ENCODE measurements at places on chromosomes 13 and 19. TPM values are rescaled to one million over a fixed set of nuclear protein-coding genes. Genes with fewer than 3 reads are reported as not detected.
A peak's percentile ranks its signal among the peaks of the same experiment; 100 is the strongest.

Gene CFAP97D2
- not detected for polyA plus RNA-seq

Gene CPT1C
- 26.0 TPM for polyA plus RNA-seq

Gene DACT3
- polyA plus RNA-seq, result 7.1 TPM

Gene CEACAM1
- polyA plus RNA-seq, result 0.11 TPM

Gene TINCR
- 0.07 TPM for polyA plus RNA-seq

Gene C5AR1
- polyA plus RNA-seq, result 0.42 TPM

Gene KIRREL2
- polyA plus RNA-seq, result not detected

Gene MAG
- polyA plus RNA-seq, result not detected

Gene DAND5
- not detected for polyA plus RNA-seq

Gene NCAN
- polyA plus RNA-seq, result not detected

Gene CATSPERD
- polyA plus RNA-seq, result not detected

Gene GAMT
- 43.7 TPM for polyA plus RNA-seq

DNA sequence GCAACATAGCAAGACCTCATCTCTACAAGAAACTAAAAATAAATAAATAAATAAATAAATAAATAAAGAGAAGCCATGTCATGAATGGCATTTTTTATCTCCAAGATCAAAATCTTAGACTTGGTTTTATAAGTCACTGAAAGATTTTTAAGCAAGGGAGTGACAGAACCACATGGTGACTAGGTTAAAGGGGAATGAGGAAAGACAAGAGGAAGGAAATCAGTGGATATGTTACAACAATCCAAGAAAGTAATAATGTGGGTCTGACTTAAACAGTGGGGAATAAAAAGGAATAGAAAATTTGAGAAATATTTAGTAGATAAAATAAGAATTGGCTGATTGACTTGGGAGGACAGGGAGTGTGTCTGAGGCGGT lies 18.8 kb upstream of the MED4 start:
- DNase-seq, result no peak

DNA sequence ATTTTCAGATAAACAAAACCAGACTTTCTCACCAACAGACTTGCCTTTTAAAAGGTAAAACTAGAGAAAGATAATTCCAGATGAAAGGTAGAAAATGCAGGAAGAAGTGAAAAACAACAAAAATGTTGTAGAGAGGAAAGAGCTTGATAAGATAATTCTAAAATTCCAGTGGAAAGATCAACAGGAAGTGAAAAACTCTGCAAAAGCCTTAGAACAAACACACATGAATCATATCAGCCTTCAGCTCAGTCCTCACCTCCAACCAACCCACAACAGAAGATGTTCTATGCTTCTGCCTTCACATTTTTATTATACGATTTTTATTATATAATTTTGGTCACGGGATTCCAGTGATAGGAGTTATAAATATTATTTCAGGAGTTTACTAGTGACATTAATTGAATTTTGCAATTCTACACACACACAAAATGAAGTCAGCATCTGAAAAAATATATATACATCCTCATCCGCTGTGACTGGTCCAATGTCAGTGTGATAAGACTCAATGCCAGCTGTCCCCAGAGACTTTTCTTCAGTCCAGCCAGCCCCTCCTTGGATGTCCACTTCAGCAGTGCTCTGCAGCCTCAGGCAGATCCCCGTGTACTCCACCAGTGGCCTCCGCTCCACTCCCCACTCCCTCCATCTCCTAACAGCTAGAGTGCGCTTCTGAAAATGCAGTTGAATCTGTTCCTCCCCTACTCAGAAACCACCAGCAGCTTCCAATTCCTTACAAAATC lies 57.9 kb downstream of the GADD45B start:
- no peak for DNase-seq

DNA sequence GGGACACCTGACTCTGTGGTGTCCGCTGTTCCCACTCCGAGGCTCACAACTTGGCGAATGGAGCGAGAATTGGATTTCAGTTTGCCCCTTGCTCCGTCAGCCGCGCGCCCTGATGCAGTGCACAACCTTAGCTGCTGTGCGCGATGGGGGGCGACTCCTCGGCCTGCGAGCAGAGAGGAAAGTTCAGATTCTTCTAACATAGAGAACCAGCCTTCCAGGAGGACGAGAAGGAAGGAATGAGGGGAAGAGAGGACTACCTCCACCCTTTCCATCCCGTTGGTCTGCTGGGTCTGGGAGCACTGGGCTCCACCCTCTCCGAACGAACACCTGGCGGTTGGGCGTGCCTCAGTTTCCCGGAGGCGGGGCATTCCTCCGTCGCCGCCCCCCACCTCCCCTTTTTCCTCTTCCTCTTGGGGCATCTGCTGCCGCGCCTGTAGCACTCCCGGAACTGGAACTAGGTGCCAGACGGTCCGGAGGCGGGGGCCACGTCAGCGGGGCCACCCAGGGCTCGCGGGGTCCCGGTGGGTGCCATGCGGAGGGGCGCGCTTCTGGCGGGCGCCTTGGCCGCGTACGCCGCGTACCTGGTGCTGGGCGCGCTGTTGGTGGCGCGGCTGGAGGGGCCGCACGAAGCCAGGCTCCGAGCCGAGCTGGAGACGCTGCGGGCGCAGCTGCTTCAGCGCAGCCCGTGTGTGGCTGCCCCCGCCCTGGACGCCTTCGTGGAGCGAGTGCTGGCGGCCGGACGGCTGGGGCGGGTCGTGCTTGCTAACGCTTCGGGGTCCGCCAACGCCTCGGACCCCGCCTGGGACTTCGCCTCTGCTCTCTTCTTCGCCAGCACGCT lies at the start of gene KCNK6:
KCNK6 (plus strand) TSS at position 425 of the 838 bp plus-strand sequence; CDS start at position 531, 106 bp downstream.
- no peak for DNase-seq

- no peak for DNase-seq
Measured at GRCh38 chr13:20473139-20473538, 52.5 kb downstream of the CRYL1 start.

GRCh38 chr13:39804332-39805210 lies 149.1 kb downstream of the COG6 start:
- no peak for DNase-seq

DNA sequence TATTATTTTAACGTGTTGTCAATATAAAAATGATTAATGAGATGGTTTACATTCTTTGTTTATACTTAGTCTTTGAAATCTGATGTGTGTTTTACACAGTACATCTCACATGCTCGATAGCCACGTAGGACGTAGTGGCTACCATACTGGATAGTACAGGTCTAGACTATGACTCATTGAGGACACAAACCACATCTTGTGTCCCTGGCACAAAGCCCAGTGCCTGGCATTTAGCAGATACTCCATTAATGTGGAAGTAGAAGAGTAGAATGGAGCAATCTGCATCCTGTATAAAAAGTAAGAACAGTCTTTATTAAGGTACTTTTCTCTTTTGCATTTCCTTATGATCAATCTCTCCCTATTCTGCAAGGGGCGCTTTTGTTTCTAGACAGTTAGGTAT lies 49.0 kb upstream of the FRY start:
- peak; percentile 81 for DNase-seq

DNA sequence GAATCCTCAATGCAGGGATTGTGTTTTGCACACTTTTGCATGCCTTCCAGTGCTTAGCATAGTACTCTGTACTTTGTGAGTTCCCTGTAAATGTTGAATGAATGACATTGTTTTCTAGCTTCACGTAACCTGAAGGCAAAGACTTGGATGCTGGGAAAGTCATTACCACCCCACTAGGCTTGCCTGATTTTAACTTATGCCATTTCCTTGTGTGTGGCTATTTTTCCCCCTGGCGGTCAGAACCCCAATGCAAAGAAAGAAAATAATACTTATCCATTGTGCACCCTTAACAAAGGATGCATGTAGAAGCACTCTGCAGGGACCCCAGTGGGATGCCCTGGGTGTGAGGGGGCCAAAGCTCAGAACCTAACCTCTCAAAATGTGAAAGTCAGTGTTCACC lies 1.2 kb upstream of the ENOX1 start:
- no peak for DNase-seq

- DNase-seq, result no peak
Measured at GRCh38 chr19:29045679-29046254, 167.2 kb downstream of the UQCRFS1 start.

- DNase-seq, result no peak
Measured at GRCh38 chr13:98450539-98451111, 126.3 kb downstream of the STK24 start.

GRCh38 chr19:15294561-15294990 lies 37.8 kb downstream of the BRD4 start:
- DNase-seq, result no peak

- no peak for DNase-seq
Measured at GRCh38 chr13:25783076-25783475, 268.7 kb downstream of the SHISA2 start.

GRCh38 chr13:37023871-37024270 lies 23.3 kb downstream of the EXOSC8 start:
- DNase-seq, result no peak

DNA sequence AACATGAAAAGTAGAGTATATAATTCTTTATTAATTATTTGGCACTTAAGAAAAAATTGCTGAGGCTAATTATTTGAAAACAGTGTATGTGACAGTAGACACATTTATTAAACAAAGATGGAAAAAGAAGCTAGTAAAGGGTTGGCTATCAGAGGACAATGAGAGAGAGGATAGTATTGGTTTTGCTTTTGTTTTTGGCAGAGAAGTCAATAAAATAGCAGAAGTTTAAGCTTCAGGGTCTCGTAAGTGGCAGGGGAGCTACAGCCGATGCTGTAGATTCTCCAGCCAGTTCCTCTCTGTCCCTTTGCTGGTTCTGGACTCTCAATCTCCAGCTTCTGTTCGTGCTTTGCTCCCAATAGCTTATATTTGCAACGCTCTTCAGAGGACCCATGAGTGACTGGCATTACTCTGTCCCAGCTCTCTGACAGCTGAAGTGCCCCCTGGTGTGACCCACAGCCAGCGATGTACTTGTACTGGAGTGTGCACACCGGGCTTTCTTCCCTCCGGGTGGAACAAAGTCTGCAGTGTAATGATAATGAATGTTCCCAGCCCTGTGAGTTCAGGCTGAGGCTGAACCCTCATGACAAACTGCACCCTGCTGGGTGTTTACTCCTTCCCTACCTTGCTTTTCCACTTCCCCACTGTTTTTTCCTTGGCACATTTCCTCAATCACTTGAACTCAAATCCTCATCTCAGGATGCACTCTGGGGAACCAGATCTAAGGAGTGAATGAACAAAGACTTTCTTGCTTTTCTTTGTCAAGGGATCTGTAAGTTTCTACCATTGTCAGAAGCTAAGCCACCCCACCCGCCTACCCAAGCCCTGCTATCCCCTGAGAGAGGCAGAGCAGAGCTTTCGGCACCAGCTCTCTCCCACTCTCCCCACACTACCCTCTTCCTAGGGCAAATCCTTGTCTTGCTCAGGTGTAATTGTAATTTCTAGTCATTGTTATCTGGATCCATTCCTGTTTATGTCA lies 254.8 kb downstream of the LHFPL6 start:
- DNase-seq, result no peak

DNA sequence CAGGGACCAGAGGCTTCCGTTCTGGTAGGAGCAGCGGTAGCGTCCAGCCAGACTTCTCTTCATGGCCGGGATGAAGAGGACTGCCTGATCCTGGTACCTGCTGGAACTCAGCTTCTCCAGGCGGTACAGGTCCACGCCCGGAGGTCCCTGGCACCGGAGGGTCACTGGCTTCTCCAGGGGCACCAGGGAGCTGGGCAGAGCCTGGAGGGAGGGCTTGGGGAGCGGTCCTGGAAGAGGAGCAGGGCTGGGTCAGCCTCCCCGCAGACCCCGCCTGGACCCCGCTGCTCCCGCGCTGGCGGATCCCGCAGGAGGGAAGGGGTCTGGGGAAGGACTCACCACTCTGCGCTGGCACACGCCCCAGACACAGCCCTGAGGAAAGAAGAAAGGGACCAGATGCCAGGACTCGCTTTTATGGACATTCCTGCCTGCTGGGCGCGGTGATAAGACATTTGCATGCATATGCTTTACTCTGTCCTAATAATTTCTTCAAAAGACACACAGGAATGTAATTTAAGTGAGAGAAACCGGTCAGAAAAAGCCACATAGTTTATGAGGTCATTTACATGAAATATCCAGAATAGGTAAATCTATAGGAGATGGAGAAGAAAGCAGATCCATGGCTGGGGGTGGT lies 5.8 kb downstream of the GP6 start:
- no peak for DNase-seq

DNA sequence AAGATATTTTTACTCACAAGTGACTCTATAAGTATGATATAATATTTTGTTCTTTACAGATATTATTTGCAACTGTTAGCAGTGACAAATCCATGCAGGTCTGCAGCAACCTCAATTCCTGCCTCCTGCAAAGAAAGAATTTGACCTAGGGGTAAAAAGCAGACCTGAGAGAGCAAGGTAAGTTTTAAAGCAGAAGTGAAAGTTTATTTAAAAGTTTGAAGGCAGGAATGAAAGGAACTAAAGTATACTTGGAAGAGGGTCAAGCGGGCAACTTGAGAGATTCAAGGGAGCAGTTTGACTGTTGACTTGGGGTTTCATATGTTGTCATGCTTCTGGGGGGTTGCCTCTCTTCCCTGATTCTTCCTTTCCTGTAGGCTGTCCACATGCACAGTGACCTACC lies 520.1 kb upstream of the PCDH20 start:
- DNase-seq, result no peak

- DNase-seq, result no peak
Measured at GRCh38 chr13:83223546-83223945, 658.7 kb downstream of the SLITRK1 start.

GRCh38 chr13:101382701-101383100 lies 33.6 kb downstream of the NALCN start:
- no peak for DNase-seq

DNA sequence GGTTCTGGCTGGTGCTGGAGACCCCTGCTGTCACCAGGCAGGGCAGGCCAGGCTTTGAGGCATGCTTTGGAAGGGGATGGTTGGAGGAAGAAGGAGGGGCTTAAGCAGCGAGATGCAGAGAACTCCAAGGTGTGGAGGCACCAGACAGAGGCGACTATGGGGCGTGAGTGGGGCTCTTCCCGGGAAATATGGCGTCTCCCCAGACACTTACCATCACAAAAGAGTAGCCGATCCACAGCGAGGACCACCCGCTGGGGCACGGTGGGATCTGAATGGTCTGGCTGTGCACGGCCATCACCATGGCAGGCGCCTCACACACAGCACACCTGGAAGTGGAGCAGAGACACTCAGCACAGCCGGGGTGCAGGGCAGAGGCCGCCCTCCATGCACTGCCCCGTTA lies 151.9 kb downstream of the COL4A1 start:
- no peak for DNase-seq

- no peak for DNase-seq
Measured at GRCh38 chr19:39307046-39307821, 11.0 kb downstream of the IFNL1 start.

DNA sequence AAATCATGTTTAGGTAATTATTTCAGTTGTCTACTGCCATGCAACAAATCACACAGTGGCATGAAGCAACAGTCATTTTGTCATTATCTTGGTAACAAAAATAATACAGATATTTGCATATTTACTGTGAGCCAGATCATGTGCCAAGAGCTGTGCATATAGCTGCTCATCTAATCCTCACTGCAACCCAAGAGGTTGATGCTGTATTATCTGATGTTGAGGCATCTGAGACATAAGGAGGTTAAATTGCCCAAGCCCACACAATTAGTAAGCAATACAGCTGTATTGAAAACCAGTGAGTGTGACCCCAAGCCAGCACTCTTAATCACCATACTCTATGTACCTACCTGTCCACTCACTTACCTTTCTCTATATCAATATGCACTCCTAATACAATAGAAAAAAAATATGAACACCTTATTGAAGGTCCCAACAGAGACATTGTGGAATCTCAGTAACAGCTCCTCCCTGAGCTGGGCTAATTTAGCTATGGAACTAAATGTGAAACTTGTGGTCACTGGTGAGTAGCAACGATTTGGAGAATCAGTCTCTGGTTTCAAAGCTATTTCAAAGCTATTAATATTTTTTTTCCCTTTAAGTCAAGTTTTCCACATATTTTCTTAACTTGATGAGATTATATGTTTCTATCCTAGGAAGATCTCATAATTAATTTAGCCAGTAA lies 185.2 kb downstream of the KLF12 start:
- DNase-seq, result no peak

GRCh38 chr19:33288666-33289065 lies 13.7 kb downstream of the CEBPA start:
- DNase-seq, result no peak

Measured in BJ (cell line).